CD4-positive, alpha-beta T cell (primary cell): ENCODE measurements at places on chromosomes 11 and 22. TPM values are rescaled to one million over a fixed set of nuclear protein-coding genes. Genes with fewer than 3 reads are reported as not detected.

C11orf21 gene
- 71.2 TPM for total RNA-seq

- peaks cover 37% of the 10 kb centered on the region for H3K36me3 ChIP-seq
- H3K4me1 ChIP-seq, result peaks cover 4% of the 10 kb centered on the region
- H3K27me3 ChIP-seq, result no peaks in the 10 kb centered on the region
- H3K4me3 ChIP-seq, result no peak overlapping the region
Observed at GRCh38 chr11:57406337-57406904, 16.0 kb upstream of the PRG2 start.

TRIM51G gene
- not detected for total RNA-seq

- no peaks in the 10 kb centered on the region for H3K36me3 ChIP-seq
- H3K27ac ChIP-seq, result no peak overlapping the region
- H3K4me1 ChIP-seq, result peaks cover 8% of the 10 kb centered on the region
- H3K4me3 ChIP-seq, result no peak overlapping the region
- no peak for DNase-seq
Observed at GRCh38 chr22:19213442-19214077, 35.0 kb upstream of the SLC25A1 start.

KCNK7 gene
- total RNA-seq, result 5.0 TPM
